DMS53 (cell line): ENCODE measurements at places on chromosomes 5 and 9.

- DNase-seq = peak; percentile 64
Observed at GRCh38 chr9:7791394-7791793, 8.2 kb downstream of the DMAC1 start.

- no peak for DNase-seq
Observed at GRCh38 chr9:136539427-136540421, 6.1 kb downstream of the NOTCH1 start.

DNA sequence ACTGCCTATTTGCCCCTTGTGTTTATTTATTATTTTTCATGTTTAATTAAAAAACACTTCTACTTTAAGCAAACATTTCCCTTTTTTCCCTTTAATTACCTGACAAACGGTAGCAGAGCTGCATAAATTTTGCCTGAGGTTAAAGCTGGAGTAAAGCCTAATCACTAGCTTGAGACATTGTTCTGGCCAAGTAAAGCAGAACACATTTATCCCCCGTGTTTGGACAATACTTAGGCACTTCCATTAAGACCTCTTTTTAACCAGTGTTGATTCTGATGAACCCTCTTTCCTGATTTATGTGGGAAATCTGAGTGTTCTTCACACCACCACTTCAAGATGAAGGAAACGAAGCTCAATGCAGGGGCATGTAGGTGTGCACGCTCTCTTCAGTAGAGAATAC is 54.5 kb downstream of the BNC2 start:
- DNase-seq = no peak

- DNase-seq = no peak
Observed at GRCh38 chr9:137388589-137389427, 34.2 kb downstream of the EXD3 start.

DNA sequence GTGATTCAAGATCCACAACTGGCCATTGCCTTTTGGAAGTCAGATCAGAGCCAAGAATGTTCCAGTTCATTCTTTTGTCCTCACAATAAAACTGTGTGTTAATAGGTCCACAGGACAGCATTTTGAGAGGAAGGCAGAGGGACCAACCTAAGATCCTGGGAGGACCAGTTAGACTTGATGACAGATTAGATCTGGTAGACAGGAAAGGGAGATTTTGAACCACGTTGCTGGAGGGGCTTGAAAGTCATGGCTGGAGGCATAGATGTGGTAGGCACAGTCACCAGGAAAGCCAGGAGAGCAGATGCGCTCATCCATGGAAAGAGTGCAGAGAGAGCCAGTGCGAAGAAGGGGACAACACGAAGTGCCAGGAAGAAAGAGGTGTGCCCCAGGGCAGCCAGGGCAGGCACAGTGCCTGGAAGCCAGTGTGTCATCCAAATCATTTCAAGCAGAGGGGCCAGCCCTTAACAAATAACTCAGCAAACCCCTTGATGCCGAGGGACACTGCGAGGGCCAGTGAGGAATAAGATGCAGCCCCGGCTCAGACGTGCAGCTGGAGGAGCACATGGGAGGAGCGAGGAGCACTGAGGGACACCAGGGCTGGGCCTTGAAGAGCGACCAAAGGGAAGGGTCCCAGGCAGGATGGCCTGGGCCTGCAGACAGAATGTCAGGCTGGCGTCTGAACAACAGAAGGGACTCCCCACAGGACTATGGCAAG is 12.8 kb upstream of the SLC2A8 start:
- no peak for DNase-seq

DNA sequence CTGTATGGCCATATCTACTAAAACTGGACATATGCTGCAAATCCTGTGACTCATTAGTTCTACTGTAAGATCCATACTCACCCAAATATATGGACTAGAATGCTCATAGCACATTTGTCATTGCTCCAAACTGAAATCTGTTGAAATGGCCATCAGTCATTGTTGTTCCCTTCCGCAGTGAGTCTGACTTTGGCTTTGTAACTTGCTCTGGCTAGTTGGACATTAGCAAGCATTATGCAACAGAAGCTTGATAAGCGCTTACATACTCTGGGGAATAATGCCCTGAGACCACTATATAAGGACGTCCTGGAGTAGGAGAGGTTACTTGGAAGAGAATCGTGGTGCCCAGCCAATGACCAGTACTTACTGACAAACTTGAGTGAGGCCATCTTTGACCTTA is 9.0 kb downstream of the KIAA1958 start:
- no peak for DNase-seq

GRCh38 chr9:32398207-32398606 is 13.8 kb downstream of the ACO1 start:
- DNase-seq = no peak

- DNase-seq = peak; percentile 77
Observed at GRCh38 chr5:41843456-41844370, 26.5 kb downstream of the OXCT1 start.

DNA sequence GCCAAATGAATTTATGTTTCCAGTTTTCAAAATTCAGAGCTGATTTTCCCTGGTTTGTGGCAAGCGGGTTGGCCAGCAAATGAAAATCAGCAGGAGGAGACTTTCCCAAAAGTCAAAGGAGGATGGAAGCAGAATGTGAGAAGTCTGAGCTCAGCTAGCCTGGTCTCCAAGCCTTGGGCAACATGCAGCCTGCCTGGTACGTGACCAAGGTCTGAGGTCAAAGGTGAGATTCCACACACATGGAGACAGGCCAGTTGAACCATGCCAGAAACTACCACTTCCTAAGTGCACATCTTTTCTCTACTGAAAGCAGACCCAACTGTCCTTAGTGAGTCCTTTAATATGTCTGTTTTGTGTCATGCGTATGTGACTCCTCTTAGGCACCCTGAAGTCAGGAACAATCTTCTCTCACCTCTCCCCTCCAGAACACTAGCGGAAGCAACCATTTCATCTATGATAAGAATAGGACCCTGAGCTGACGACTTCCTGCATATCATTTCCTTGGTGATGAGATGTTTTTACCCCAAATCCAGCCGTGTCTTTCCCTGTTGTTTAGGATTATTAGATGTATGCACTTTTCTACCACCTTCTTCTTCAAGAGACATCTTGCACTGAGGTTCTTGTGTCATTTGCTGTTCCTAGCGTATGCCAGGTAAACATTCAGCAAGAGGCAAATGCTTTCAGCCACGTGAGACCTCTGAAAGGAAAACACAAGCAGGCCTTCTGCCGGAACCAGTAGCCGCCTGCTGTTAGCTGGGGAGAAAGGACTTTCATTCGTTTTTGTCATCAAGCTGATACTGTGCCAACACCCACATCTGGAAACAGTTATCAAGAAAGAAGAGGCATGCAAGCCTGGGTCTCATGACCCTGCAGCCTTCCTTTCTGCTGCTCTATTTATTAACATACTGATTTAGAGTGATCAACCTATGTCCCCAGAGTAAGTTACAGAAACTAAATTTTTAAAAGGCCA is 9.7 kb upstream of the TGFBI start:
- DNase-seq = no peak
